Brain microvascular endothelial cell (primary cell): ENCODE measurements at places on chromosomes 4 and X.

DNA sequence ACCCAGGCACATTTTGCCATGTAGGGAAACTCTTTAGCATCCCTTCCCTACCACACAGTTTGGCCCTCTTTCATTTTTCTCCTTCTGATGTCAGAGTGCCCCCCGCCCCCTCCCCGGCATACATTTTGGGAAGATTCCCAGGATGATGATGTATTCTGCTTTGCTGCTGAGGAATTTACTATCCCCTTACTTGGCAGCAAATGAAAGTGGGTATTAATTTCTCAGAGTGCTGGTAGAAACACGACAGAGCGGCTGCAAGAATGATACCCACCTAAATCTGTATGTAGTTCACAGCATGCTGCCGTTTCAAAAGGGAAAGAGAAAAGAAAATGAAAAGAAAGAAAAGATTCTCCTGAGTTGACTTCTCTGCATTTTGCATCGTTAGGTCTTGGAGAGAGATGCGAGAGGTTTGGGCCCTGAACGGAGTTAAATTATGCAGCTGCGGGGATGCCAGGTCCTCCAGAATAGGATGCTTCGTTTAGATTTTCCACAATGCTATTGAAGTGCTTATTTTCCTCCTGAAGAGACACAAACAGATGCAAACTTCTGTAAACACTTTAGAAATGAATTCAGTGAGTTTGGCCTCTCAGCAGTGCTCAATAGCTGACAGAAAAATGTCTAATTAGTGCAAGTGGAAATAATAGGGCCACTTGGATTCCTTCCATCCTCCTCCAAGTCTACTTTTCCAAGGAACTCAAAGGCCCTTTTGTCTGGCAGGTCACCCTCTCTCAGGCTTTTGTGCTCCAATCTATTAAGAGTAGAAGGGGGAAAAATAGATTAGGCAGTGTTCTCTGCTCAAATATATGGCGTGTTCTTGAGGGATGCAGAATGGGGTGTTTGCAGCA lies 106.2 kb downstream of the ALPK1 start:
- no peak for DNase-seq

DNA sequence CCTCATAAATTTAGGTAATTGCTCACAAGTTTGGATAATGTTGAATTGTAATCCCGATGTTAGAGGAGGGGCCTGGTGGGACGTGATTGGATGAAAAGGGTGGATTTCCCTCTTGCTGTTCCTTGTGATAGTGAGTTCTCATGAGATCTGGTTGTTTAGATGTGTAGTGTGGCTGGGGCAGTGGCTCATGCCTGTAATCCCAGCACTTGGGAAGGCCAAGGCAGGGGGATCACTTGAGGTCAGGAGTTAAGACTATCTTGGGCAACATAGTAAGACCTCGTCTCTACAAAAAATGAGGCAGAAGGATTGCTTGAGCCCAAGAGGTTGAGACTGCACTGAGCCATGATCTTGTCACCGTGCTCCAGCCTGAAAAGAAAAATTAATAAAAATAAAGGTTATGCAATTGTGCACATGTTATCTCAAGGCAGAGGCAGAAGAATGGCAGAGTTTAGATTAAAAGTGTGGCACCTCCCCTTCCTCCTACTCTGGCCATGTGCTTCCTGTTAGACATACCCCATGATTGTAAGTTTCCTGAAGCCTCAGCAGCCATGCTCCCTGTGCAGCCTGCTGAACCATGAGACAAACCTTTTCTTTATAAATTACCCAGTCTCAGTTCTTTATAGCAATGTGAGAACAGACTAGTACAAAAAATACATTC lies 36.5 kb downstream of the ERVMER34-1 start:
- DNase-seq = no peak

DNA sequence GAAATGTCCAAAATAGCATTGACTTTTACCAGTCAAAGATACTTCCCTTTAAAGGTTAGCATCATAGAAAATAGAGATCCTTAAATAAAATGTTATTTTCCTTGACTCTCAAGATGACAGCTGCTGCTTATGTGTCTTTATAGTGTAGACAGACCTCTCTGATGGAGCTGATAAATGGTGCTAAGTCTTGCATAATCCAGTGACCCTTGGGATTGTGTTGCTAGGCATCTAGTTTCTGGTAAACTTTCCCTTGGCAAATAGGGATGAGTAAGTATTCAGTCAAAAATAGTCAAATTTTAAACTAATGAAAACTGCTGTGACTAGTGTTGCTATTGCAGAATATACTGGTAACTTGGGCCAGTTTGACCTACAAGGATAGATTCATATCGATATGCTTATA lies 53.6 kb downstream of the MBNL3 start:
- DNase-seq = no peak

GRCh38 chr4:177161781-177162180 lies 147.9 kb upstream of the NEIL3 start:
- DNase-seq = no peak

DNA sequence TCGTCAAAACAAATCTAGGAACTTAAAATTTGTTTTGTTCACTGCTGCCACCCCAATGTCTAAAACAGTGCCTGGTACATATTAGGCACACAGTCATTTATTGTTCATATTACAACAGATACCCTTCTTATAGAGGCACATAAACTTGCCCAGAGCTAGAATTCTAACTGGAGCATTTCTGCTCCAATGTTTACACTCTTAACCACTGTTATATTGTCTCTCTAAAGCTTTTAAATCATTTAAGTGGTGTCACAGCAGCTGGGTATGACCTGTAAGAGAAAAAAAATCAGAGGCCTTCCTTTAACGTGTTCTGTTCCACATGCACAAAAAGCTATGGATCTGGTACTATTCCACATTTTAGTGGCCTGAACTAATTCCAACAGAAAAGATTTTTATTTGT lies 3.0 kb downstream of the UBE2D3 start:
- DNase-seq = no peak

DNA sequence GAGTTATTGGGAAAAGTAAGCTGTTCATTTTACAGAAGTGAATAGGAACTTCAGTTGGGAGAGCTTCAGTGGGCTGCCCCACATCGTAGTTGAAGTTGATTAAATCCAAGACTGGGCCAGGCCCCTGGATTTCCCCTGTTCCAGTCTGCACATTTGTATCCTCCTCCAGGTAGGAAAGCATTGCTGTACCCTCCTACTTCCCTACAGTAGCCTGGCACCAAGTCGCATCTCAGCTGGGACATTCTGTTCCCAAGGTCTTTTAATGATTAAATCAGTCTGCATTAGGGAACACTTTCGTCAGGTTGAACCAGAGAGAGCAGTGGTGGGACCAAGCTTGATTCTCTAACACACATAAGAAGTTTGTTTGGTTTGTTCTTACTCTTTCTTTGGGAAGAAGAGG lies 165.8 kb upstream of the PPARGC1A start:
- no peak for DNase-seq

DNA sequence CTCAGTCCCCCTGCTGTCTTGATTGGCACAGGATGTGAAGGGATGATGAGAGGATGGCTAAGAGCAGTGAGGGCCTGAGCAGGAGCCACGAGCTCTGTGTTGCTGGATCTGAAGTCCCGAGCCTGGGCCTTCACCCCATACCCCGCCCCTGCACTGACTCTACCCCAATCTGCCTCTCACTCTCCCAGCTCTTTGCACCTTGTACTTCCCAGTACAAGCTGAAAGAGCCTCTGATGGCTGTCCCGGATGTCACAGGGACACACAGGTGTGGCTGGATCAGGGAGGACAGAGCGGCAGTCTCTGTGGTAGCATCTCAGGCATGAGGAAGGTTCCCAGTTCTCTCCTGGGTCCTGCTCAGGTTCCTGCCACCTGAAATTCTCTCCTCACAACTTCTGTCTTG lies 103.6 kb downstream of the CHIC2 start:
- DNase-seq = no peak

- no peak for DNase-seq
These were observed 64.3 kb downstream of the TASL start for GRCh38 chrX:30513284-30513683.
